ENCODE measurements at places on chromosomes 1 and 21.

GRCh38 chr1:111596499-111596898 lies 23.1 kb upstream of the RAP1A start:
- DNase-seq: no peak

- peak; percentile 46 for DNase-seq
Measured at GRCh38 chr1:162056043-162056442, 13.4 kb upstream of the NOS1AP start.

- no peak for DNase-seq
Measured at GRCh38 chr1:89502895-89503294, 21.7 kb upstream of the LRRC8B start.

DNA sequence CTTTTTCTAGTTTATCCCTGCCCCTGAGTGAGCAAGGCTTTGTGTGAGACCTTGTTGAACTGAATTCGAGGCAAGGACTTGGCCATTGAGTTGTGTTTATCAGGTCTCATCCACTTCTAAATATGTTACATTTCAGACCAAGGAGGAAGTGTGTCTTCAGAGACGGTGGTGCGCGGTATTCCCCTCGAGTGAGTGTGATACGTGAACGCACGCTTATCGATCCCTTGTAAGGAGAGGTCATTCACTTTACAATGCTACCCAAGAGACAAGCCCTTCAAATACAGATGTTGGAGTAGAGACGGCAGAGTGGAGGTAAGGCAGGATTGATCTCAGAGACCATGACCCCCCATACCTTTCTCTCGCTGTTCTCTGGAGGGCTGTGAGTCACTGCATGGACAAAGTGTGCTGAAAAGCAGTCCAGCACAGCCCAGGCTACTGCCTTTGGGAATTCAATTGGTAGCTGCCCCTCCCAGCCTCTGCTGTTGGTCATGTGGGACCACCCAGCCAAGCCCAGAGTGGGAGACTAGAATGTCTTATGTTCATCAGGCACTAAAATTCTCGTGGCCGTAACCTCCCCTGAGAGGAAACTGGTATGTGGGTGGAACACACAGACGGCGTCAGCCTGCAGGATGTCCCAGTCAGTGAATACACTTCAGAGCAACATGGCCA lies 16.3 kb upstream of the MTARC1 start:
- peak; percentile 62 for DNase-seq

GRCh38 chr1:200153277-200154055 lies 126.0 kb downstream of the NR5A2 start:
- peak; percentile 30 for DNase-seq

- DNase-seq: no peak
Measured at GRCh38 chr21:32131960-32132359, 146.9 kb downstream of the MIS18A start.

DNA sequence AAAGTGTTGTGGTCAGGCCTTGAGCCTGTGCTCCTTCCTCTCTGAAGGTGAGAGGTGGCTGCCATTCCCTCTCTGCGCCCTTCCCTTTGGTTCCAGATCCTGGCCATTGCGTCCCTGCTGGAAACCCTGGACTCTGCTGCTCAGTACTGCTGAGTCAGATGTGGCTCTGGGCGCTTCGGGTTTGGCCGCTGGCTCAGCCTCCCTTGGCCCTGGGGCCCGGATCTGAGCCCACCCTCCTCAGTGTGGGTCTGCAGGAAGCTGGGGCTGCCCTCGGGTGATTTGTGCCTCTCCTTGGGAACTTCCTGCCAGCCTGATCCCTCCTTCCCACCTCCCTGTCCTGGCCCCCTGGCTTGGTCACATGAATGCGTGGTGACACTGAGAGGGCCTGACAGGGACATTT lies 32.2 kb downstream of the QSOX1 start:
- DNase-seq: no peak

GRCh38 chr1:167158111-167158812 lies 62.4 kb upstream of the POU2F1 start:
- DNase-seq: no peak

DNA sequence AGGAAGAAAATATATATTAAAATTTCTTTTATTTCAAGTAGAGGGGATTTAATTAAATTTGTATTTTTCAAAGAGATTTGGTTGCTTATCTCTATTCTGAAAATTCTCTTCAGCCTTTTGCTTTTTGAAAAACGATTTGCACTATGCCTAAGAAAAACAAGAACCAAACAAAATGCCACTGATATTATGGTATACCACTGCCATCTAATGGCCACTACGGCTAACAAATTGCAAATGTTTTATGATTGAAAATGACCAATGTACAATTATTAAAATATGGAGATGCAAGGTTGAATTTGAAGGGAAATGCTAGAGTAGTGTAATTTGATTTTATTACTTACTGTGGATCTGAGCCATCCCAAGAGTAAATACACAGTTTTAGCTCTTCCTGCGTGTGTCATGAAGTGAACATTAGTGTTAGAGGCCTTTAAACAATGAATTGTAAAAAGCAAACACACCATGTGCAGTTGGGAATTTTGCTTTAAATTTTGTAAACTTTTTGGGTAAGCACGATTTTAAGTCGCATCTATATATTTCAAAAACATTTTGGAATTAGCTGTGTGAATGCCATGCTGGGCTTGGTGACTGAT lies 137.4 kb upstream of the USP25 start:
- DNase-seq: peak; percentile 8

DNA sequence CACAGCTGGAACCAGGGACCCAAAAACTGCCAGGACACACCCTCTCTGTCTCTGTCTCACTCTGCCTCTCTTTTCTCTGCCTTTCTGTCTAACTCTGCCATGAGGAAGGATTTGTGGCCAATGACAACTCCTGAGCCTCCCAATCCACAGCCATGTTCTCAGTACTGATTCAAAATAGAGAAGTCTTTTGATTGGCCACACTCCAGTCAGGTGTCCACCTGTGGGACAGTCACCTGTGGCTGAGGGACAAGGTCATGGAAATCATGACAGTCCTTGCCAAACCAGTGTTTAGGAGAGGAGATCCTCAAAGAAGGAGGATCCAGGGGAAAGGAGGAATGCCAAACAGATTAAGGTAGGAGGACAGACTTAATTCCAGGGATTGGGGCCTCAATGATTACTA lies 15.8 kb downstream of the TINAGL1 start:
- no peak for DNase-seq

GRCh38 chr1:89433421-89433820 lies 69.6 kb downstream of the GBP6 start:
- no peak for DNase-seq

GRCh38 chr1:110007046-110007830 lies 22.7 kb downstream of the AHCYL1 start:
- no peak for DNase-seq
